ENCODE measurements at places on chromosomes 6 and 20.
A peak's percentile ranks its signal among the peaks of the same experiment; 100 is the strongest.

GRCh38 chr6:154768280-154768679 is 35.1 kb downstream of the SCAF8 start:
- DNase-seq: no peak

DNA sequence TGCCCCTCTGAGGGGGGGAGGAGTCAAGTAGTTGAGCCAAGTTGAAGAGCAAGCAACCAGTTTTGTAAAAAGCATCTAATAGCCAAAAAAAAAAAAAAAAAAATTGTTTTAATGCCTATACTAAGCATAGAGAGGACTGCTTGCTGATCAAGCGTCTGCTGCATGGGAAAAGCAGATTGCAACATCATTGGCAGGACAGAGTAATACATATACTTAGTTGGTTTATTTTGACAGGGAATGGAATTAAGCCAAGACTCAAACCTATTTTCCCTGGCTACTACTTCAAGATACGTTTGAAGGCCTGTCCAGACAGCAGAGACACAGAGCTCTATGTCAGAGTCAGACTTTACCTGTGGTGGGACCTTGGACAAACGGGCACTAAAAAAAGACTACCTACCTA is 120.5 kb downstream of the RTN4IP1 start:
- no peak for DNase-seq

DNA sequence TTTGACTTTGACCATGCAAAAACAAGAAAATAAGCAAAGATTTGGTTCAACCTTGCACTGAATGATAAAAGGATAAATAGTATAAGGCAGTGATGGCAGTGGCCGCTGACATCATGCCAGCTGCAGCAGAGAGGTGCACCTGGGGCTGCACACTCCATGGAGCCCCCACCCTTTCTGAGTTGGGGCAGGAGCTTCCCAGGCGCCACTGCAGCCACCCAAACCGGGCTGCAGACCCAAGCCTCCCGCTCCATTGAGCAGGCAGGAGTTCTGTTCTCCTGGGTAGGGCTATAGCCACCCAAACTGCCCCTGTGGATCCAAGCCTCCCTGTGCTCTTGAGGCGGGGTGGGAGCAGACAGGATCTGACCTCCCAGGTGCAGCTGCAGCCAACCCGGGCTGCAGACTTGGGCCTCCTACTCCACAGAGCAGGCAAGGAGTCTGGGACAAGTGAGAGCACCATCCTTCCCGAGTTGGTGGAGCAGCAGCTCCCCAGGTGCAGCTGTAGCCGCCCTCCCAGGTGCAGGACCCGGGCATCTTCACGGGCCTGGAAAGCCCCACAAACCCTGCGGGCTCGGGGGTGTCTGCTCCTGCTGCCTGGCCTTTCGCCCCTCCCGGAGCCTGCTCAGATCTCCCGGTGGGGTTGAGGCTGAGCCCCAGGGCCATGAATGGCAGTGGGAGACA is 537.9 kb downstream of the TENT5A start:
- DNase-seq: peak; percentile 20

GRCh38 chr6:155432293-155432692 is 23.3 kb downstream of the NOX3 start:
- no peak for DNase-seq

DNA sequence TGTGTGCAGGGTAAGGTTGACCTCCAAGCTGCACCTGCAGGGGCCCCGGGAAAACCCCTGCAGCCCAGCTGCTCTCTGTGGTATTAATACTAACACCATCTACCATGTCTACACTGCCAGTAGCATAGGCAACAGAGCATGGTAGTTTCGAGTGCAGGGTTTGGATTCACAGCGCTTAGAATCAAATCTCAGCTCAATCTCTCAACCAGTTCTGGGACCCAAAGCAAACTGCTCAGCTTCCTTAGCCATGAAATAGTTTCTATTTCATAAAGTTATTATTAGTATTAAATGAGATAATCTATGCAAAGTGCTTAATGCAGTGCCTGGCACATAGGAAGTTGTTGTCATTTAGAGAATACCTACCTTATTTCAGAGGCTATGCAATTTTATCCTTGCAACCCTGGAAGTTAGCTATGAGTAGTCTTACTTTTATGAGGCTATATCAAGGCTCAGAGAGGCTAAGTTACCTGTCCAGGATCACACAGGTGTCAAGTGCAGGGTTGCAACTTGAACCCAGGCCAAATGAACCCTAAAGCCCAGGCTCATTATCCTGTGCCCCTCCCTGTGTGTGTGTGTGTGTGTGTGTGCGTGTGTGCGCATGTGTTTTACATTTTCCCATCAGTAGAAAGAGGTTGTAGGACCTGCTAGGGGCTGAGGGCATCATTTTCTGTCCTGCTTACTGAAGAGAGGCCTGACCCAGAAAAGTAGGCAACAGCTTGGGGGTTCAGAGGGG is 27.6 kb upstream of the MRPS18A start:
- no peak for DNase-seq

- DNase-seq: no peak
Measured at GRCh38 chr20:17488916-17489600, 42.1 kb downstream of the BFSP1 start.

- DNase-seq: no peak
Measured at GRCh38 chr6:45707176-45707575, 308.5 kb downstream of the CLIC5 start.
